Activated CD4-positive, alpha-beta T cell treated with anti-CD3 and anti-CD28 coated beads, Interleukin-2, amount 50 U/mL, for 24 hours (primary cell): ENCODE measurements at places on chromosomes 1 and 21.

GRCh38 chr1:5830771-5831599, 161.2 kb downstream of the NPHP4 start:
- DNase-seq: no peak

GRCh38 chr1:154760469-154760933, 109.6 kb downstream of the KCNN3 start:
- DNase-seq: peak; percentile 73

- DNase-seq: no peak
Observed at GRCh38 chr1:33074193-33074945, 6.6 kb upstream of the AZIN2 start.

DNA sequence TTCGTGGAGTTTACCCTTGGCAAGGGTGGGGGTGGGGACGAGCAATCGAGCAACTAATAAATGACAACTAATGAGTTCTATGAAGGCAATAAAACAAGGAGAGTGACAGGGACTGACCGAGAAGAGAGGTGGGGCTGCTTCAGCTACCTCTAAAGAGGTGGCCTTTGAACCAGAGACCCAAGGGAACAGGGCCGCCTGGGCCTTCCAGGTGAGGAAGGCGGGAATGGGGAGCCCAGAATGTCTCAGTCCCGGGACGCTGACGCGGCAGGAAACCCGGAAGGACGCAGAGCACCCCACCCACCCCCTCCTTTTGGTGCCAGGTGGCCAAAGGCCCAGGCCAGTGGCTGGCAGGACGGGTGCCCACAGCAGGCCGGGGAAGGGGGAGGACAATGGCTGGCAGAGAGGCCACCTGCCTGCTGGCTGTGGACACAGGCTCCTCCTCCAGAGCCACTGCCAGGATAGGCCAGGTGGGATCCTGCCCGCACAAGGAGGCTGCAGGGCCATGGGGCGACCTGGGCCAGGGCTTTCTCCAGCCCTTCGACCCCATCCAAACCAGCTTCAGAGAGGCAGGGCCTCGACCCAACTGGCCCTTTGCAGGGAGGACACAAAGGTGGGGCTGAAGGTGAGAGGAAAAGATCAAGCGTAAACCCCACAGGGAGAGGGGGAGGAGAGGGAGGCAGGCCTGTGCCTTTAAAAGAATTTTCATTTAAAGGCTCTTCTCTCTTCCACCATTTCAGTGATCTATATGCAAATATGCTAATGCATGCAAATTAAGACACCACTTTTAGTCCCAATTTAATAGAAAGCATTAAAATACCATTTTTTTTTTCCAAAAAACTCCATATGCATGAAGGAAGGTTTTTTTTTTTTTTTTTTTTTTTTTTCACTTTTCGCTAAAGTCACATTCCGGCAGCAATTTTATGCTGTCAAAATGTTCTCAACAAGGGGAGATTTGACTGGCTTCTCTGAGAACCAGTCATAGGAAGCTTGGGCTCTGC, 58.1 kb downstream of the CASZ1 start:
- no peak for DNase-seq

DNA sequence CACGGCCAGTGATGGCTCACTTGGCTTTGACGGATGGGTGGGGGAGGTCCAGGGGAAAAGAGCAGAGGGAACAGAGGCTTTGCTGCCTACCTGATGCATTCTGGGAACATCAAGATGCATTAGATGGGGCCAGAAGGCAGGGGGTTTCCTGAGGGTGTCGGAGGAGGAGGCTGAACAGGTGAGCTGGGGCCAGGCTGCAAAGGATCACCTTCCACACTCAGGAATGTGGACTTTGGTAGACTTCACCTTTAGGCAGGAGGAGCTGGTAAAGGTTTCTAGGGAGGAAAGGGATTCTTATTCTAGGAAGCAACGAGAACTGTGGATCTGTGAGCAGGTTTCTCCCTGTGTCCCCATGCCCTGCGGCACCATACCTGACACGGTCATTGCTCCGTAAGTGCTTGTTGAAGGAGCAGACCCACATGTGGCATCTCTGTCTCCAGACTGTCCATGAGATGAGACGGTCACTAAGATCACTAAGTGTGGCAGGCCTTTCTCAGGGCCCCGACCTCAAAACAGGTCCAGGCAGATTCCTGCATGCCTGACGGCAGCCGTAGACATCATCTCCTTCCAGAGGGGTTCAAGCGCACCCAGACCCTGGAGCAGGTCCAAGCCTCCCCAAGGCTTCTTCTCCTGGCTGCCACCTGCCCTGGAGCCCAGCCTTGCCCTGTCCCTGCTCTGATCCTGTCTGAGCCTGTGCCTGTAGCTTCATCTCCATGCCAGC, 89.1 kb upstream of the SLC25A33 start:
- DNase-seq: no peak

DNA sequence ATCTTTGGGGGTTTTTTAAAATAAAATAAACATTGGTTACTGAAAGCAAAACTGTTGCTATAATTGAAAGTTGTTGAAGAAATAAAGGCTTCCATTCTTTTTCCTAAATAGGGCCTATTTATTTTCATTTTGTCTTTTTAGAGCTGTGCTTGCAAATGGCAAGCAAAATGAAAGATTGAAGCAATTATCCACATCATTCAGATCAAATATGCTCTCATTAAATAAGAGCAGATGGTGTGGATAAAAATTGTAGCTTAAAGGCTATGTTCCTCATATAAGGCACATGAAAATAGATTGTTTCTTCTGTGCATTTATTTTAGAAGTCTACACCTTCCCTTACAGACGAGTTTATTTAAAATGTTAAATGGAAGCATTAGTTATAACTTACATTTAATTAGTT, 1317.7 kb downstream of the MRPL39 start:
- DNase-seq: no peak
